Fibroblast of skin of abdomen (primary cell): ENCODE measurements at places on chromosomes 12 and 14.

DNA sequence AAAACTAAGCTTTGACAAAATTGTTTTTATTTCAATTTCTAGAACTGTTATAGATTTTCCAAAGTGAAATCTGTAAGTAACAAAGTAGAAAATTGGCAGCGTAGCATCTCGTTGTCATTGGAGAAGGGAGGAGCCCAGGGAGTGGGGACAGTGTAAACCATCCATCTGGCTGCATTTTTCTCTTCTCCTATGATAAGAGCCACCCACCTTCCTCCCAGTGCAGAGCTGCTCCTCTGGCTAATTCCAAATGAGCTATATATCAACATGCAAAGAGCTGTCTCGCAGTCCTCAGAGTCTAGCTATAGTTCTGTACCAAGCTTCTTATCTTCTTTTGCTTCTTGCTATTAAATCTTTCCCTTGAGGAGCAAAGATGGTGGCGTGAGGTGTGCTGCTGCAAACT, 56.6 kb downstream of the SCN8A start:
- no peak for DNase-seq

DNA sequence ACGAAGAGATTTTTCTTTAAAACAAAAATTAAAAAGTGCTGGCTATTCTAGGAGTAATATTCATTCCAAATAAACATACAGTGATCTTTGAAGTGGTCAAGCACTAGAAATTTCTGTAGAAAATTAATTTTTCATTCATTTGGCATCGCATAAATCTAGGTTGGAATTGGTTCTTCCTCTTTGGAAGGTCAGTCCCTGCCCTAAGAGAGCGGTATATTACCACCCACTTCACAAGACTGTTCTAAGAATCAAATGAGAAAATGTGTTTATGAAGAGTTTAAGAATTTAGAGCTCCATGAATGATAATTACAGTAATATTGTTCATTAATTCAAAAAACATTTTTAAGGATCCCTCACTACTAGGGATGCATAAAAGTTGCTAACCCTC, 444 bp upstream of the GEMIN2 start:
- no peak for DNase-seq

DNA sequence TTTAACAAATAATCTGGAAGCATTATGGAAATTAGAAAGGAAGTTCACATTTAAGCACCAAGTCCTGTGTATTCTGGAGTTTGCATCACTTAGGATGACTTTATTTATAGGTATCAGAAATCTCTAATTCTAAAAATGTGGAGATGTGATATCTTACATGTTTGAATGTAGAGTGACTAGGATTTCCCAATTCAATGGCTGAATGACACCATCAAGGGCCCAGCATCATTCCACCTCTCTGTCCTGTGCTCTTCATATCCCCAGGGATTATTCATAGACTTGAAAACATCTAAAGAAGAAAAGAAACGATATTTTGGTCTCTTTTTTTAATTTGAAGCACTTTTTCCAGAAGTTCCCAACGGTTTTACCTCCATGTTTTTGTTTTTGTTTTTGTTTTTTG, 15.2 kb upstream of the METAP2 start:
- DNase-seq: no peak

- no peak for DNase-seq
Observed at GRCh38 chr14:48690349-48690748, 895.8 kb downstream of the RPS29 start.

DNA sequence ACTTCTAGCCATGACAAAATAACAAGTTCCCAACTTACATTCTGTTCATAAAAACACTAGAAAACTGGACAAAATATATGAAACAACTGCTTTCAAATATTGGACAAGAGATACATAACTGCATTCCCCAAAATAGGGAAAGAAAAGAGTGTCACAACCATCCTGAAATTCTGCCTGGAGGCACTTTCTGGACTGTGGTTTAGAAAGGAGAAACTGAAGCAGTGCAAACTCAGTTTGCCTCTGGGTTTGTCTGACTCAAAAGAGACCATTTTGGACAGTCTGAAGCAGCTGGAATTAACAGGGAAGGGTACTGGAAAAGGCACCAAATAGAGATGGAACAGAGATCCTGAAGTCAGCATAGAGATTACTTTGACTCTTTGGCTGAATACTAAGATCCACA, 11.3 kb upstream of the SYT1 start:
- DNase-seq: no peak

DNA sequence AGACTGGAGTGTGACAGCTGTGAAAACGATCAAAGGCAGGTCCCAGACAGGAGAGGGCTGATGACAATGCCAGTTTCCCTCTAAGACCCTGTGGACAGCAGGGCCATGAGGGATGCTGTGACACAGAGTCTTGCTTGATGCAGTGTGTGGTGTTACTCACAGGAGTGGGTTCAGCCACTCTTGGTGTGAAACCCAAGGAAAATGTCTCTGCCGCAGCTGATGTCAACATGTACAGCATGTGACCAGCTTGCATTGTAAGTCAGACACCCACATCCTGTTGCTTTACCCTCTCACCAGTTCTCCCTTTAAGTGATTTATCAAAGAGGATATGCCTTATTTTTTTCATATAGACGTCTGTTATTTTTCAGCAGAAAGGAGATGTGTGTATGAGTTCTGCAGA, 268.6 kb downstream of the BTG1 start:
- DNase-seq: peak; percentile 51

DNA sequence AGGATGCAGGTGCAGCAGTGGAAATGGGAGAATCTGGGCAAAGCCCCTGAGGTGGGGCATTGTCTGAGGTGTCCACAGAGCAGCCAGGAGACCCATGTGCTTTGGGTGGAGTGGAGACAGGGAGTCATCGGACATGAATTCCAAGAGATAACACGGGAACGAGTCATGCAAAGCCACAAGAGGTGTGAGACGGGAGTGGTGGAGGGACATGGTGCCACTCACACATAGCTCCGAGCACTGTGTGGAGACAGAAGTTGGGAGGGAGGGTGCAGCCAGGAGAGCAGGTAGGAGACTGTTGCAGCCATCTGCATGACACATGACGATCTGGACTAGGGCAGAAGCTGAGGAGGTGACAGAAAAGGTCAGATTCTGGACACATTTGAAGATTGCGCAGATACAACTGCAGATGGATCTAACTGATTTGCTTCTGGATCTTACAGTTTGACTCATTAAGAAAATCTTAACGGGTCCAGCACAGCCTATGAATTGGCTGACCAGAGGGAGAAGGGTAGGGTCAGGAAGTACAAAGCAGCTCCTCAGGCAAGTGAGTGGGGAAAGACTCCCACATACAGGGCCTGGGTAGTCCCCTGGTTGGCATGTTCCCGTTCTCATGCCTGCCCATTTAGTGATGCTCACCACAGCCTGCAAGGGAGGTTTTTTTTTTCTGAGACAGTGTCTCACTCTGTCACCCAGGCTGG, 379.8 kb downstream of the FUT8 start:
- DNase-seq: peak; percentile 64

GRCh38 chr12:5792343-5792742, 152.7 kb downstream of the ANO2 start:
- DNase-seq: peak; percentile 69

- peak; percentile 94 for DNase-seq
Observed at GRCh38 chr14:21087294-21088091, 11.0 kb downstream of the ZNF219 start.

DNA sequence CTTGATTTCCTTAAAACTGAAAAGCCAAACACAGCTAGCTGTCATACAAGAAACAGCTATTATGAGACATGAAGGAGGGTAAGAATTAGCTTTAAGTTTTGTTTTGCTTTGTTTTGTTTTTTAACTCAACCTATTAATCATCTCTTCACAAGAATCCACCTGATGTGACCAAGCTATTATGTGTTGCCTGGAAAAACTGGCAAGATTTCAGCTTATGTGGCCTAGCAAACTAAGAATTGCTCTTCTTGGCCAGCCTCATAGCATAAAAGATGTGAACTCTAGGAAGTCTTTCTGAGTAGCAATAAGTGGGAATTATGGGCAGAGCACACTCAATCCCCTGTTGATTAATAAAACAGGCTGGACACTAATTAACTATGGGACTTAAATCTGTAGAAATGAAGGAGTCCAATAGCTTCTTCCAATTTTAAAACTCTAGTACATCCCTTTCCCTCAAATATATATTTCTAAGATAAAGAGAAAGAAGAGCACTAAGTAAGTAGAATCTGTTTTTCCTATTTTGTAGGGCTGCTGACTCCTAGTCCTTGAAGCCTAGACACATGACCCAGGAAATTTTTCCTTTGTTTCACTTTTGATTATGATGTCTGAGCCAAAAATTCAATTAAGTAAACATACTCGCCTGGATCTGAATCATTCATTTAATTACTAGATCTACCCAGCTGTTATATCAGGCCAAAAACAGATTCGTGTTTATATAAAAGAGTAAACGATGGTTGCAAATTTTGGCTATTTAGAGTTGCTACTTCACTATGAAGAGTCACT, 75.7 kb downstream of the GTF2A1 start:
- DNase-seq: no peak

DNA sequence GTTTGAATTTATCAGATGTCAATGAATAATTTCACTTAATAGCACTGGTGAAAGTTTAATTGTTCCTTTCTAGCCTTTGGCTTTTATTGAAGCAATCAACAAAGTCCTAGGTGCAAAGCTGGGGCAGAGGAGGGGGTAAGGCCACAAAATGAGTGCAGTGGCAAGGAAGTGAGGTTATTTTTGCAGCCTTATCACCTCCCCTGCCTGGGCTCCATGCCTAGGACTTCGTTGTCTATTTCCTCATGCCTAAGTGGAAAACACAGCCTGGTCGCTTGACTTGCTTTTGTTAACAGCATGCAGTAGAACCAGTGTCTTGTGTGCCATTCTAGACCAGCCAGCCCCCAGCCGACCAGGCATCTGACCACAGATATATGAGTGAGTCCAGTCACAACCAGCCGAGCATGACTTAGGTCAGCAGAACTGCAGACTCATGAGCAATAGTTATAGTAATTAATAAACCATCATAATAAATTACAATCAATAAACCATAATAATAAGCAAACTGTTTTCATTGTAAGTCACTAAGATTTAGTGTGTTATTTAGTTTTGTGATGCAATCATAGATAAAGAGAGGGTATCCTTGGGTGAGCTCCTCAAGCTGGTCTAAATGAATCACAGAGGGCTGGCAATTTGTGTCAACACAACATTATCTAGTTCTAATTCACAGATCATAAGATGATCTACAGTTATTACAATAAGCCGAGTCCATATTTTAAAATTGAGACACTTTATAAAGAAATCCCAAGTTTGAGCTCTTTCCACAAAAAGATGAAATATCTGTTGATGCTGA, 156.8 kb downstream of the GLT1D1 start:
- no peak for DNase-seq

DNA sequence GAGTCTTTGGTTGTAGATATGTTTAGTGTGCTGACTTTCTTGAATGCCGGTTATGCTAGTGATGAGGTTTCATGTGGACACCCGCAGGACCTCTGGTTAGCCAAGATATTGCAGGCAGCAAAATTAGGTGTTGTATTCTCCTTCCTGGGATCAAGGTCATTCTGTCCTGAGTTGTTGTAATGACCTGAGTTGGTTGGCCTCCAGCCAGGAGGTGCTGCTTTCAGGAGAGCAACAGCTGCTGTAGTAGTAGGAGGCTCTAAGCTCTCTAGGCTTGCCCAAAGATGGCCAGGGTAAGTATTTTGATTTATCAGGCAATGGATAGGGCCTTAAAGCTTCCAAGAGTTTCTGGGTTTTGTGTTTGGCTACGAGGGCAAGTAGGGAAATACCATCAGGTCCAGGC, 56.0 kb upstream of the BDKRB2 start:
- DNase-seq: no peak

DNA sequence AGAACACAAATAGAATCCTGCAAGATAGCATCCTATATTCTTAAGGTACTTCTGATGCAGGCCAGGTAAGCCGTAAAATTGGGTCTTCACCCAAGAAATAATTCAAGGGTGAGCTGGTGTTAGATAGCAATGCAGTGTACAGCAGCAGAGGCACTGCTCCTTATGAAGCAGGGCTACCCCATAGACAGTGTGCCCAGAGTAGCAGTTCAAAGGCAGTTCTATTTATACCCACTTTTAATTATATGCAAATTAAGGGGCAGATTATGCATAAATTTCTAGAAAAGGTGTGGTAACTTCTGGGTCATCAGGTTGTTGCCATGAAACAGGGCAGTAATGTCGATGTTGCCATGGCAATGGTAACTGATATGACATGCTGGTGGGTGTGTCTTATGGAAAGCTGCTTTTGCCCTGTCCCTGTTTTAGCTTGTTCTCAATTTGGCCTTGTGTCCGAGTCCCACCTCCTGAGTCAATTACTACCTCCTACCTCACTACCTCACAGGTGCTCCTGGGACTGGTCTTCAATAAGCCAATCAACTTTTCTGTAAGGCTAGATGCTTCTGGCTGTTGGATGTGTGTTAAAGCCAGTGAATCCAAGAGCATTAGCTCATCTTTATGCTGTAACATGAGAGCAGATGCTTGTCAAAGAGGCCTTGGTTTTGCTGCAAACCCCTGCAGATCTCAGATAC, 61.0 kb downstream of the PPM1A start:
- DNase-seq: no peak

DNA sequence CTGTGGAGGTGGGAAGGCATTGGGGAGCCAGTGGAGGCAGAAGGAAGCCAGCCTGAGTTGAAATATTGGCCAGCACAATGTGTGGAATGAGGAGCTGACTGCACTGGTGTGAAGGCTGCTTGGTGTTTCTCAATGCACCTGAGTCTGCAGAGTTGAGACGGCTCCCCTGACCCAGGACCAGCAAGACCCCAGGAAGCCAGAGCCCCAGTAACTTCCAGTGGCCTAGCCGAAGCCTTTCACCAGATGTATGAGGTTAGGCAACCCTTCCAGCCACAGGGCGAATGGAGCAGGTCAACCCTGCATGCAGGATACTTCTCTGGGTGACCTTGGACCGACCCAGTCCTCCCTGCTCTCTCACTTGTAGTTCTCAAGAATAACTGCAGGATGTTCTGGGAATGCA, 12.9 kb upstream of the KRT73 start:
- no peak for DNase-seq

DNA sequence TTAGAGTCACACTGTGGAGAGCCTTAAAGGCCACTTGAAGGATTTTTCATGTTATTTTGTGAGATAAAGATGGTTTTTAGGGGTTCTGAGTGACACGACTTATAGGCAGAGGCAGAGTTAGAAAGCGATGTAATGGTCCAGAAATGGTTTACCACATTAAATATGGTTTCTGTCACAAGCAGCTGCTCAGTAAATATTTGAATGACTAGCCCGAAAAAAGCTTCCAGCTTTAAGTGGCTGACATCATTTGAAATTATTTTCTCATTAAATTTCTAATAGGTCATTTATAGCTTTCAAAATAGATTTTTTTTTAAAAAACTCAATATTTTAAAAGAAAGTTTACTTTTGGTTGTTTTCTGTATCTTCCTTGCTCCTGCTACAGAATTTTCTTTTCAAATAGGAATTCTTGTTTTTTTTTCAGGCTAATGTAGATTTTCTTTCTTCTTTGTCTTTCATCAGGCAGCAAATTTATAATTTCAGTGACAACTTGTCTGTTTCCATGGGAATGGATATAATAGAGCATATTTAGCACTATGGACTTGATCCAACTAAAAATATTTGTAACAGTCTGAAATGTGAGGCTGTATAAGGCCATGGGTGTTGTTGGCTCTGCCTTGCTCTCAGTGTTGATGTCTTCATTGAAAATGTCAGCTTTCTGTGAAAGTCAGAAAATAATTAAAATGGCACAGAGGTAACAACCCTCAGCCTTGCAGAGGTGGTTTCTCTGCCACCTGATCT, 700.0 kb downstream of the TMTC2 start:
- no peak for DNase-seq
